ENCODE measurements at places on chromosomes 5 and 9. TPM values are rescaled to one million over a fixed set of nuclear protein-coding genes. Genes with fewer than 3 reads are reported as not detected.

Gene F12
- total RNA-seq, result 0.63 TPM

Gene ST8SIA4
- total RNA-seq, result 0.09 TPM

Gene ROPN1L
- total RNA-seq, result 0.32 TPM

Gene PTTG1
- total RNA-seq, result 31.8 TPM

Gene SETD9
- 7.0 TPM for total RNA-seq

Gene AFAP1L1
- 1.9 TPM for total RNA-seq

Gene SPINK1
- total RNA-seq, result not detected

Gene PCDHGC5
- 3.5 TPM for total RNA-seq

Gene RGS7BP
- not detected for total RNA-seq

Gene NAA35
- total RNA-seq, result 14.6 TPM

Gene CCDC192
- total RNA-seq, result not detected

Gene SHISAL2B
- total RNA-seq, result 0.16 TPM

Gene GTF2H2
- 13.8 TPM for total RNA-seq

Gene MOB3B
- 0.16 TPM for total RNA-seq

Gene WASHC1
- total RNA-seq, result 13.9 TPM

Gene CYFIP2
- 7.0 TPM for total RNA-seq

Gene ZNF608
- total RNA-seq, result 20.4 TPM

Gene NSD1
- 28.2 TPM for total RNA-seq

Gene LEAP2
- 0.34 TPM for total RNA-seq

Gene FGFR4
- total RNA-seq, result 36.5 TPM

Gene SURF2
- 14.6 TPM for total RNA-seq

Gene NUP155
- total RNA-seq, result 18.6 TPM

Measured in bronchial smooth muscle cell (primary cell).